Urinary bladder (tissue), 4 donors: ENCODE measurements at places on chromosomes 5 and 9. TPM values are rescaled to one million over a fixed set of nuclear protein-coding genes. Genes with fewer than 3 reads are reported as not detected.

The CCDC187 gene
- total RNA-seq: 0.58 TPM

GRCh38 chr9:86778761-86779160 lies 168.5 kb downstream of the GAS1 start:
- DNase-seq: no peak

DNA sequence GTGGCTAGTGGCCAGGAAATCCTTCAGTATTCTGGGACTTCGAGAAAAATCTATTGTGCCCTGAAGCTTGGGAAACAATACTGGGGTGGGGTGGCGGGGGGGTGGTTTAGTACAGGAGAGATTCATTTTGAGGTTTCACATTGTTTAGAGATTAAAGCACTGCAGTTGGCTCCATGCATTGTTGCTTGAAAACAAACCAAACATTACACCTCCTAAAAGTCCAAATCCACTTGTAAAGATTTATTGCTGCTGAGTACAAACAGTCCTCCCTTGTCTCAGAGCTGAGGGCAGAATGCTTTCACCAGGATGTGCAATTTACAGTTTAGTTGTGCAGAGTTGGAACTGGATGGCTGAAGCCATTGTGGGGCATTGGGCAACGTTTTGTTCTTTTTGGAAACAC lies 49.4 kb downstream of the GGTA1 start:
- DNase-seq: peak; percentile 50

- DNase-seq: no peak
Measured at GRCh38 chr5:57349214-57349613, 133.4 kb downstream of the ACTBL2 start.
